Activated CD4-positive, alpha-beta memory T cell treated with anti-CD3 and anti-CD28 coated beads, Interleukin-2, amount 10 ng/mL, durations not matched to agents 7 days and 5 days (primary cell): ENCODE measurements at places on chromosomes 6 and 20. TPM values are rescaled to one million over a fixed set of nuclear protein-coding genes. Genes with fewer than 3 reads are reported as not detected.

DNA sequence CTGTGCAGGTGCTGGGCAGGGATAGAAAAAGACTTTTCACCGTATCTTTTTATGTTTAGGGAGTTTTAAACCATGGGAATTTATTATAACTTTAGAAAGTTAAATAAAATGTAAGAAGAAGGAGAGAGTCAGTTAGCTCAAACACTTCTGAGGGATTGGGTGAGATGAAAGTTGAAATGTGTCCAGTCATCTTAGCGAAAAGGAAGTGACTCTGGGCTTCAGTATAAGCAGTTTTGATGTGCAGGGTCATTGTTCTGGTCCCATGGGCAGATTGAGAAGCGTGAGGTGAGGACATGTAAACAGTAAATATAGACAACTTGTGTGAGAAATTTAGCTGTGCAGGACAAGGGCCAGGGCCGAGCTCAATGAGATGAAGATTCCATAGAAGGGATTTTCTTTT is 66.9 kb downstream of the TOX2 start:
- no peak for DNase-seq

PTCHD4 gene
- total RNA-seq, result not detected

ENPP4 gene
- total RNA-seq, result 9.4 TPM

DNA sequence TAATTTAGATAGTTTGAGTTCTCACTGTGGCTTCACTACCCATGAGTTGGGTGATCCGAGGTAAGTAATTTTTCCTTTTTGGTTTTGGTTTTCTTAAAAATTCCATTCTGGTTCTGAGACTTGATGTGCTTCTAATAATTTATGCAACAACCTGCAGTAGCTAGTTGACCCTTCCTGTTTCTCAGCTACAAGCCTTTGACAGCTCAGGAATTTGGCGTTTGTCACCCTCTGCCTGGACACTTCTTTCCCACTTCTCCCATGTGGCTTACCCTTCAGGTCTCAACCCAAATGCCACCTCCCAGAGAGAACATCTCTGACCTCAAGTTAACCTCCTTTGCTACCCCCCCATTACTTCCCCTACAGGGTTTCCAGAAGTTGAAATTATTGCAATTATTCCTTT is 49.7 kb upstream of the TSHZ2 start:
- DNase-seq, result no peak

DNA sequence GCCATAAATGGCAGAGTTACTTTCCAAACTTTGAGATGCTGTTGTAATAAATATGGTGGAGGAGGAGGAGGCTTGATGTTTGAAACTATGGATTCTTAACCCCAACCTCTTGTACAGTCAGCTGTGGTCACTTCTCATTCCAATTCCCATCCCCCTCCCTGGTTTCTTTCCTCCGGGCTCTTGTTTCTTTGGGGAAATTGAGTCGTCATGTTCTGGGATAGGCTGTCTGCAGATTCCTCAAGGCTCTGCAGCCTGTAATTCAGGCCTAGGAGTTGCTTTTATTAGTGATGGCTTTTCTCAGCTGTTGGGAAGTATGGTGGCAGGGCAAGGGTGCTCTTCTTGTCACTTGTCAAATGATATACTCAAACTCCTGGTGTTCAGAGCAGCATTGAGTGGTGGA is 2.6 kb downstream of the PTK7 start:
- DNase-seq, result no peak

DNA sequence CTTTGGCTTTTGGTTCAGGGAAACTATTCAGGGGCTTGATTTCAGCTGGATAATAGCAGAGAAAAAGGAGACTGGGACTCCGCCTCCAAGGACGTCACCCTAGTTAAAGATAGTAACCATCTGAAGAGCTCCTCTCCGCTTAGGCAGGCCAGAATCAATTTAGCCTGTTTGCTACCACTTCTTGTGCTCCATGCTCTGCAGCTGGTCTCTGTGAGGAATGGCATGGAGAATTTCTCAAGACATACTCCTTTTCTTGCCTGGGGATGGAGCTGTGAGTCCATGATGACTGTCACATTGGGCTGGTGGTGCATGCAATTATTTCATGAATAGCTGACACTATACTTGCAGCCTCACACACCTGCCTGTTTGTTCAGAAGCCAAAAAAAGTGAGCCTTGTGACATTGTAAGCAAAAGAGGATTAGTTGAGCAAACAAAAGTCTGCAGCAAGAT is 61.4 kb downstream of the TXLNB start:
- DNase-seq, result no peak

DNA sequence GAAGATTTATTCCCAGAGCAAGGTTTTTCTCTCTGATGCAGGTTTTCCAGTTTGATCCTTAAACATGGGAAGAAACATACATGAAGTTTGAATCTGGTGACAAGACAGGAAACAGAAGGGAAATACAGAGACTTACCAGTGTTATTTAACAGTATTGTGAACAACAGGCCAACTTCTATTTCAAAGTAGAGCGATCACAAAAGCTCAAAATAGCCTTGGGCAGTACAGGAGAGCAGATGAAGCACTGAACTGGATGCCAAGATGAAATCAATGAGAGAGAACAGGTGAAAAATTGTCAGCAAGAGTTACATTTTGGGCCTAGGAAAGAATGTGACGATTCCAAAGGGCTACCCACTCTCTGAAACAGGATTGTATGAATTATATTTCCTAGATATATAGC is 114.8 kb upstream of the PTPRK start:
- no peak for DNase-seq

- no peak for DNase-seq
Measured at GRCh38 chr20:51710361-51710894, 57.8 kb downstream of the ATP9A start.

NKAIN4 gene
- total RNA-seq, result not detected

- no peak for DNase-seq
Measured at GRCh38 chr6:122408702-122409458, 9.4 kb downstream of the HSF2 start.

GRCh38 chr20:41204304-41205265 is 67.2 kb downstream of the PLCG1 start:
- no peak for DNase-seq

GRCh38 chr6:41723530-41724227 is 11.7 kb downstream of the TFEB start:
- no peak for DNase-seq

MAP3K7 gene
- total RNA-seq, result 26.2 TPM

VARS1 gene
- 84.1 TPM for total RNA-seq

SLC4A11 gene
- 1.8 TPM for total RNA-seq

- DNase-seq, result no peak
Measured at GRCh38 chr6:139316622-139317317, 25.0 kb upstream of the TXLNB start.

DNA sequence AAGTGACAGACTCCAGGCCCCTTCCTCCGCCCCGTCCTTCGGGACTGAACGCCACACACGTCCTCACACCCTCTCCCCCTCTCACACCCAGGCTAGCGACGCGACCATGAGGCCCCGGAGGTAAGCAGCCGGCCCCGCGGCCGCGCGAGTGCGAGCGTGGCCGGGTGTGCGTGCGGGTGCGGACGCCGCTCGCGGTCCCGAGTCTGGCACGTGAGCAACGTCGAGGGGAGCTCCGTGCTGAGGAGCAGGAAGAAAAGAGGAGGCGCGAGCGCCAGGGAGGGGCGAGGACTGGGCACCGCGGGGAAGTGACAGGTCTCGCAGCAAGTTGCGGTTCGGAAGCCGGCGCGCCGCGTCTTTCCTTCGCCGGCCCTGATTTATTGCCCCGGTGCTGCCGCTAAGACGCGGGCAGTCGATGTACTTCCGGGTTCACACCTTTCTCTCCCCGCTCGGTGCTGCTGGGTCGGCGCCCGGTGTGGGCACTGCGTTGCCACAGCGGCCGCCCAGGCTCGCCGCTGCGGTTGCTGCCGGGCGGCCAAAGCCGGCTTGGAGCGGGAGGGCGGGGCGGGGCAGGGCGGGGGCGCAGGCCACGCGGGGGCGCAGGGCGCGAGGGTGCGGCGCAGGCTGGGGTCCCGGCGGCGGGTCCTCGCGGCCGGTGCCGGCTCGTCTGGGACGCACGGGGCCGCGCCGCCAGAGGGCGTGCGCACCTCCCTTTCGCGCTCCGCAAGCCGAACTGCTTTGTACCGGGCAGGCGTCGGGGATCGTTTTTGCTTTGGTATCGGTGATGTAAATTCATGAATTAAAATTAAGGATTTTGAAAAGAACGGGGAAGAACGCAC is 15.8 kb upstream of the LIN28B start:
- DNase-seq, result peak; percentile 34

DNA sequence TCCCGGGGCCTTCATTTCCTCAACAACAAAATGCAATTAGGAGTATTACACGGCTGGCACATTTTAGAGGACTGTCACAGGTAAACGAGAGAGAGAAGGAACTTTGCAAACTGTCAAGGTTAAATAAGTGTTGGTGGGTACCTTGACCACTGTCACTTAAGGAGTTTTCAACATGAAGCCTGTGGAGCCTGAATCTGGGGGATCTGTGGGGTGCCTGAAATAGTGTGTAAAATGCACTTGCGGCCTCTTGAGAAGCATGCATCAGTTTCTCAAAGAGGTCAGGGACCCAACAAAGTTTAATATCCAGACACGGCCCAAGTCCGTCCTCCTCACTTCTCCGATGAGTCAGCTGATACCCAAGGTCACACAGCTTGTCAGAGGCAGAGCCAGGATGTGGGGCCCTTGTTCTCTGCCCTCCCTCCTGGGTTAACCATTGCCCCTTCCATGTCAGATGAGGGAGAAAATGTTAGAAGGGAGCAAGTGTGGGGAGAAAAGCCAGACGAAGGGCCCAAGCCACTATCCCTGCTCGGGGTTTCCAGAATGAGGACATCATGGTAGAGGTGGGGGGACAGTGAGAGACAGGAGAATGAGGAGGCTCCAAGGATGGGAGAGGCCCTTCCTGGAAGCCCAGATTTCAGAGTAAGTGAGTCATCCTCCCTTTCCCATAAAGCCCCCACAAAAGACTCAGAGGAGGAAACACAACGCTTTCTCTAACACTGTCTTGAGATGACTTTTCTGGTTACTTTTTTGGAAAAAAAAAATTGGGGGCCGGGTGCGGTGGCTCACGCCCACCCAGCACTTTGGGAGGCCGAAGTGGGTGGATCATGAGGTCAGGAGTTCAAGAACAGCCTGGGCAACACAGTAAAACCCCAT is 42.2 kb downstream of the C6orf132 start:
- peak; percentile 52 for DNase-seq

DNA sequence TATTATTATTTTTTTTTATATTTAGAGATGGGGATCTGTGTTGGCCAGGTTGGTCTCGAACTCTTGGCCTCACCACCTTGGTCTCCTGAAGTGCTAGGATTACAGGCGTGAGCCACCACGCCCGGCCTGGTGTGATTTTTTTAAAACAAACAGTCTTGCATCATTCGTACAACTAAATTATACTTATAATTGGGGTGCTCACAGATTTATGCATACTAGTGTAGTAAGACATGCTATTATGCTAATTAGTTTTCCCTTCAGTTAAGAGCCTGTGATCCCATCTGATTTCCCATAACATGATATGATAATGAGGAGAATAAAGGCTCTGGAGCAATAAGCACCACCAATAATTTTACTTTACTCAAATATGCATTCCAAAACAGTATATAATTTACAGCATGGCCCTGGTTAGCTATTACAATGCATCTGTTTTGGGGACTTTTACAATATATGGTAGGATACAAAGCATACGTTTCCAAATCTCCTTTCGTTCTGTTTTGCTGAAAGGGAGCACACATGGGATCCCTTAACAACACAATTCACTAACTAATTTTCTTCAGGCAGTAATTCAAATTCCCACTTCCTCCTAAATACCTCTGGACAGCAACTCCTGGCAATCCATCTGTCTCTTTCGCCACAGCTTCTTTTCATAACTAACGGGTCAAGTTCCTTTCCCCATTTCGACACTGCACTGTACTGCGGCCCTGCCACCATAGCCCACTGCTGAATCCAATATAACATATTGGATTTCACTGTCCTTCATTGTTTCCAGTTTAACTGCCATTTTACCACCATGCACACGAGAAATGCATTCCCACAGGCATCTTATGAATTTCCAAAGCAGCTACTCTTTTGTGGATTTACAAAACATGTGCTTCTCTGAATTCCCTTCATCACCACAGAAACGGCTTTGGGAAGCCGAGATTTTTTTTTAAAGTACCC is 1.7 kb downstream of the NUDT3 start:
- DNase-seq, result no peak

SCGN gene
- total RNA-seq, result not detected

- no peak for DNase-seq
Measured at GRCh38 chr6:9620263-9620662, 794.6 kb downstream of the TFAP2A start.

GRCh38 chr20:59247731-59248684 is 52.4 kb upstream of the EDN3 start:
- DNase-seq, result no peak

DNA sequence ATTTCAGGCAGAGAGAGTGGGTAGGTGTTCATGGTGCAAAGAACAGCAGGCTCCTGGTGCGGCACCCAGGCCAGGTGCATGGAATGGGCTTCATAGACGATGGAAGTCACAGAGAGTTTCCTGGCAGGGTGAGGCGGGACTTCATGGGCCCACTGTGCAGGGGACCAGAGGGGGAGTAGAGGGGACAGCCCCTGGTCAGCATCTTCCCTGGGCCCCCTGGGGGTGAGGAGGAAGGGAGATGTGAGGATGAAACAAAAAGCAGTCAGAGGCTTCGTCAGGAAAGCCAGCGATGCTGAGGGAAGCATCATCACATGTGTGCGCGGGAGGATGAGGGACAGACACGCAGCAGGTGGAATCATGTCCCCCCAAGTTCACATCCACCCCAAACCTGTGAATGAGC is 2.4 kb upstream of the THBS2 start:
- no peak for DNase-seq

DNA sequence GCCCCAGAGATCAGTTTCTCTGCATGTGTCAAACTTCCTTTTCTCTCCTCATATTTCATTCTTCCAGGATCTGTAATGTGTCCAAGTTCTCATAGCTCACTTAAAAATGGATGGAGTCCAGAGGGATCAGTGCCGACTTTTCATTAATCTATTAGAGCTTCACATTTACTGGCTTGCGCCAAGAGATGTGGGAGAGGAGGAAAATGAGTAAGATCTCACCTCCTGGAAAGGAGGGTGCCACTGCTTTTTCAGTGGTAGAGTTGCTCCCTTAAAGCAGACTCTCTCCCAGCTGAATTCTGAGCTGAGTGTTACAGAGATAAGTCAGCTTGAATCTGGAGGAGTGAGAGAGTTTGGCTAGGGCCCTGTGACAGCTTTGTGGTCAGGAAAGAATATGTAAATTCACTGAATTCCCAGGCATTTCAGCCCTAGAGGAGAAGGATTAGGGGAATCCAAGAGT is 175.9 kb downstream of the SOX4 start:
- no peak for DNase-seq

DNA sequence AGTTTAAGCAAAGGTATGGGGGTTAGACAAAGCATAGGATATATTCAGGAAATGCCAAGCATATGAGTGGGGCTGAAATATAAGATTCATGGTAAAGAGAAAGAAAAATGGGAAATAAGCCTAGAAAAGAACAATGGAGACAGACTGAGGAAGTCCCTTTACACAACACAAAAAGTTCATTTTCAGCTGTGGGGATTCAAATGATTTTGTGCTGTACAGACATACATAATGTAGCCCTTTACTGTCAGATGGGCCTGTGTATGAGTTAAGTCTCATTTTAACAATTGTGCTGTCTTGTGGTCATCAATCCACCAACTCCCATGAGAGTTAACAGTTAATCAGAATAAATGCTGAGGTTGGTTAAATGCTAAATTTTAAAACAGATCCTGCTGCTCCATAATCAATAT is 37.2 kb downstream of the REV3L start:
- DNase-seq, result no peak

KCNB1 gene
- 0.05 TPM for total RNA-seq

GRCh38 chr20:34848597-34848996 is 23.1 kb upstream of the NCOA6 start:
- DNase-seq, result no peak

GPX5 gene
- not detected for total RNA-seq
